ENCODE measurements at places on chromosomes 6 and 20.

GRCh38 chr20:50512323-50512722 lies 2.1 kb downstream of the PTPN1 start:
- DNase-seq, result no peak

- no peak for DNase-seq
Observed at GRCh38 chr6:56890066-56890465, 64.8 kb upstream of the BEND6 start.

DNA sequence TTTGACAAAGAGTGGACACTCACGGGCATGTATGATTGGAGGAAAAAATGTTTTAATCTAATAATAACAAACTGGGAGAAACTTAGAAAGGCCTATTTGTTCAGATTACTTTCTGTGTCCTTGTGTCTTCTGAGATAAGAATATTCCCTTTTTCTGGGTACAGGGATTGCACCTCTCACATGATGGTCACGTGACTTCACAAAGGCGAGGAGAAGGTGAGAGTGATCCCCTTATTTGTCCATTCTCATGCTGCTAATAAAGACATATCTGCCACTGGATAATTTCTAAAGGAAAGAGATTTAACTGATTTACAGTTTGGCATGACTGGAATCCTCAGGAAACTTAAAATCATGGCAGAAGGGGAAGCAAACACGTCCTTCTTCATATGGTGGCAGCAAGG lies 989.7 kb upstream of the FLRT3 start:
- DNase-seq, result no peak

GRCh38 chr6:31473780-31474761 lies 23.9 kb upstream of the MICB start:
- DNase-seq, result no peak

GRCh38 chr20:38311491-38311890 lies 7.5 kb downstream of the BPI start:
- DNase-seq, result no peak

GRCh38 chr20:61933481-61933950 lies 132.2 kb downstream of the TAF4 start:
- no peak for DNase-seq

DNA sequence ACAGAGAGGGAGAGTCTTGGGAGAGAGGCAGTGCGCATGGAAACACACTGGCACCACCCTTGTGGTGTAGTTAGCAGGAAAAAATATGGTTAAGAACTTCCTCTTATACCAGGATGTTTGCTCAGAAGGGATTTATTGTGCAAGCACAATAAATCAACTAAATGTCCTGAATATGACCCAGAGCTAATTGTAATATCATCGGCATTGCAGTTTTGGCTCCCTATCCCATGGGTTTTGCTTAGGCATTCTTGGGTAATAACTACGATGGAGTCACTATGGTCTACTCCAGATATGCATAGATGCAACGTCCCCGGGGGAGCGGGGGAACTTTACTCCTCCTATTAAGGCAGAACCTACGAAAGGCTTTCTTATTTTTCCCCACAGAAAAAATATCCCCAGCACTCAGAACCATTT lies 751.6 kb downstream of the EYS start:
- no peak for DNase-seq

DNA sequence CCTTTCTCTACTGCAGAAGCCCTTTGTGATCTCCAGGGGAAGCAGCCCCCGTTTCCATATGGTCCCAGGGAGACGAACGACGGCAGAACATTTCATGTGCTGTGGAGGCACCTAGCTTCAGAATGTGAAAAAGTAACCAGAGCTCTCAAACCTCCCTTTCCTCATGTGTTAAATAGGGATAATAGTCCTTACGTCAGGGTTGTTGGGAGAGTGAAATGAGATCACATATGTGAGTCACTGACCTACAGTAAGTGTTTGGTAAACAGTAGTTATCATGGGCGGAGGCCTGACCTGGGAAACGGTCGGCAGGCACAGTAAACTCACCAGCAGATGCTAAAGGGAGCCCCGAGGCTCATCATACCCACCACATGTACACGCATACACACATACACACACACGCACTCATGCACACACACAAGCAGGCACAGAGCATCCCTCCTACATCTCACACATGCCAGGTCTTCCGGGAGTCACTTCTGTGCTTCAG lies 89.7 kb downstream of the LY86 start:
- DNase-seq, result no peak

DNA sequence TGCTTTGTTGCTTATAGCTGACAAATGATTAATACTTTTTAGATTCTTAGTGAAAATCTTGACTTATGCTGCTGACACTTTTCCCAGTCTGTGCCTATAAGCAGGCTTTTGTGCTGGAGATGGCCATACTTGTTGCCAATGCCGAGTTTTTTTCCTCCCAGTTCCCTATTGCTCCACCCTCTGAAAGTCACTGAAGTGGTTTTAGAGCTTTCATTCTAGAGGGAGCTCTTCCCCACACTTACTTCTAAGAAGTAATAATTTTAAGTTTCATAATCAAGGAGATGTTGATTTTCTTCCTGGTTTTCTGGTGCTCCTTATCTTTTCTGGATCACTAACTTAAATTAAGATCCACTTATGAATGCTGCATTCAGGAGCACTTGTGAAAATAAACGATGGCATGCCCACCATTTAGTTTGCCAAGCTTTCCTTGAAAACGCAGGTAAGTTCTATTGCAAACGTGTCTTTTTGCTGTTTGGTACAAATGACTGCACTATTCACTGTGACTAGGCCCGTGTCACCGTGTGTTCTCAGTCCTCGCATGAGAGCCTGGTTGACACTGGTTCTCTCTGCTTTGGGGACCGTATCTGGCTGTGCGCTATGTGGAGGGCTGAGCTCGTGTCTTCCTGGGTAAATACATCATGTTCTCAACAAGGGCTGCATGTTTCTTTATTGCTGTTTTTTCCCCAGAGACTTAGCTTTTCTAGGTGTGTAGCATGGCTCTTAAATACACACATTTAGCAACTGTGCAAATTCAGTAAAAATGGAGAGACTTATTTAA lies 50.2 kb downstream of the GFRA4 start:
- no peak for DNase-seq

DNA sequence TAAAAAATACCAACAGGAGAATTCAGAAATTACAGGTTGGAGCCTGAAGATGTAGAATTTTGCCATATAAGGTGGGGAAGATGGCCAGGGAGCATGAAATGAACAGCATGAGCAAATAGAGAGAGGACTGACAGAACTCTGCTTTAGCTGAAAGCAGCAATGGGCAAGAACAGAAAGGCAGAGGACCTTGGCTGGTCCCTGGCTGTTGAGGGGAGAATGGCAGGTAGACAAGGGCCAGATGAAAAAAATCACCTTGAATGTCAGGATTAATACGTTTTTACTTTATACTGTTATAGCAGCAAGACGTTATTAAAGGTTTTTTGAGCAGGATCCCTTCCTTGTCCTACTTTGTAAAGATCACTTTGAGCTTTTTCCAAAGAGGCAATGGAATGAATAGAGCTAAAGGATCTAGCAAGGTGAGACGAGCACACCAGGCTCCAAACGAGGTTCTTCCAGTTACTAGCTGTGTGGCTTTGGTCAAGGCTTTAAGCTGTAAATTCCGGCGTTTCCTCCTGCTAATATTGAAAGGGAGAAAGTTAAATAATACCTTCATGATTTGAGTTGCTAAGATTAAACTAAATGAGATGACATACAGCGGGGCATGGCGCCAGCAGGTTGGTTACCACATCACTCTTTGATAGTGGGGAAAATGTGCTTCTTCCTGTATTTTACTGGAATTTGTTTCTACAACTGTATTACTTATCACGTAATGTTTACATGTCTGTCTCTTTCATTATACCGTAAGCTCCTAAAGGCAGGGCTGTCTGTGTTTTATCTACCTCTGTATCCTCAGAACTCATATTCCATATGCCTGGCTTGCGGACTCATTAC lies 776 bp downstream of the PPIL1 start:
- DNase-seq, result no peak

- no peak for DNase-seq
Observed at GRCh38 chr6:108945681-108946159, 97.5 kb downstream of the ARMC2 start.

DNA sequence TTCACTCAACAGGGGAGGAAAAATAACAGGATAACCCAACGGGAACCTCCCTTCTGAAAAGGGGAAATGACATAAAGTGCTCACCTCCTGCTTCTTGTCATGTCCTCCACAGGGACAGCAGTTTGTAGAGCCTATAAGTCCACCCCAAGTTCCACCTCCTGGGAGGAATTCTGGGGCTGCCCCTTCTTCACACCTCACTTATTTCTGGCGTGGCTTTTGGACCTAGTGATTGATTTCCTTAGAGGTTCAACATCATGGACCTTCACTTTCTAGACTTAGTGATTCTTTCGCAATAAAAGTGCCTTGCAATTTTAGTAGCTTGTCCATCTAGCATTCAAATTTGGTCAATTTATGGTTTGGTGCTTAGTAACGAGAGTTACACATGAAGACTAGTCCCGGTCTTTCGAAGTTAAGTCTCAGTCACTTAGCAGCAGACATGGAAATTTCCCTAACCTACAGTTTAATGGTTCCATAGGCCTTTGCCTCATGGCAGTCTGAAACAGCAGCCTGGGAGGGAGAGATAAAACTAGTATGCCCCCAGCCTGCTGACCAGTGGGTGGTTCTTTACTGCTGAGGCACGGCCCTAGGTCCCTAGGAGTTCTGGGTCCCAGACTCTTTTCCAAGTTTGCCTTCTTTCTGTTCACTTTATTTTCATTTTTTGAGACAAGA lies 59.2 kb upstream of the CDKAL1 start:
- no peak for DNase-seq

DNA sequence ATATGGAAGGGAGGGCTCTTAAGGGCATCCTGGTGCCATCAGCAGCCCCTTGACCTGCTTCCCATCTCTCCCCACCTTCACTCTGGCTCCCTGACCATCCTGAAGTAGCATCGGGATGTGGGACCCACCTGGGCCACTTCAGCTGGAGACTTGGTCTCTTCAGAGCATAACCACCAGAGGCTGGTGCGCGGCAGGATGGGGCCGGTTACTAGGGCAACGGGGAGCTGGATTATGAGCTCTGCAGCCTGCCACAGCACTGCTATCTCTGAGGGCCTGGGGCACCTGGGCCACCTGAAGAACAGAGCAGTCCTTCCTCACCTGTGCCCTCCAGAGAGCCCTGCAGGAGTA lies 79.7 kb downstream of the SYNJ2 start:
- no peak for DNase-seq

GRCh38 chr6:84361372-84362192 lies 134.1 kb upstream of the CEP162 start:
- no peak for DNase-seq

- peak; percentile 66 for DNase-seq
Observed at GRCh38 chr20:50216543-50217206, 26.0 kb downstream of the CEBPB start.

- DNase-seq, result no peak
Observed at GRCh38 chr6:69816026-69816425, 19.2 kb upstream of the LMBRD1 start.

- no peak for DNase-seq
Observed at GRCh38 chr6:8513174-8513573, 77.8 kb upstream of the SLC35B3 start.

GRCh38 chr20:1299522-1299921 lies 29.4 kb downstream of the SDCBP2 start:
- DNase-seq, result no peak

DNA sequence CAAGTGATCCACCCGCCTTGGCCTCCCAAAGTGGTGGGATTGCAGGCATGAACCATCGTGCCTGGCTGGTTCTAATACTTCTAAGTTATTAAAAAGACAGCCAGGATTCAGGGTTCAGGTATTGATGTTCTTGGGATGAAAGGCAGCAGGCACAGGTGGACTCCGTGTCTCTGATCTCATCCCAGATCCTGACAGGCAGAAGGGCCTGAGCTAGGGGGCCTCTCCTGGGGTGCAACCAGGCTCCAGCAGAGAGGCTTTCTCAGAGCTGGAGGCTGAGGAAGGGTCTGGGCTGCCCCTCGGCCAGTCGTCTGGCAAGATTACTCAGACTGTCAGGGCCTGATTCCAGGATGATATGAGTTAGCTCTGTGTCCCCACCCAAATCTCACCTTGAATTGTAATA lies 106.3 kb downstream of the SCML4 start:
- DNase-seq, result no peak

DNA sequence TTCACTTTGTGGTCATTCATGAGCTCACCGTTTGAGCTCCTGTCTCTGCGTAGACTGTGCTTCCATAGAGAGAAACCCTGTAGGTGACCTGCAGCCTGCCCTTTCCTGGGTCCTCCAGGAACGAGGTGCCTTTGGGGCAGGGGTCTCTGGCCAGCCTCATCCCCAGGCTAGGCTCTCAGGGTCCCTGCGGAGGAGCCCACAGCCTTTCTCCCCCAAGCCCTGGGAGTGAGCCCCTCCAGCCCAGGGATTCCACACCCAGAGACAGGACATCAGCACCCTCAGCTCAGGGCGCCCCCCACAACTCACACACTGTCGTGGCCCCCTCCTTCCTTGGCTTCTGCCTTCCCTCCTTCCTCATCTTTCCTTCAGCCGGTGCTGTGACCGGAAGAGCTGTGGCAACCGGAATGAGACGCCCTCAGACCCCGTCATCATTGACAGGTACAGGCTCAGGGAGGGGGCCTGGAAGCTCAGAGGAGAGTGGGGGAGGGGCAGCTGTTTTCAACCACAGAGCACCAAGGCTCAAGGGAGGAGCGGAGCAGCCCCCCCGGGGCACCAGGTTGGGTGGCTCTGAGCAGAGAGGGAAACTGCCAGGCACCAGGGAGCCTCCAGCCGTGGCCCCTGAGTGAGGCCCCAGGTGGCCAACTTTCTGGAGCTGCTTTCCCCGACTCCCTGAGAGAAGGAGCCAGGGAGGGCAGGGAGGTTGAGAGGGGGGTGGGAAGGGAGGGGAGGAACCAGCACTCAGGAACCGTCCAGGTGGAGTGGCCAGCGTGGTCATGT lies 16.8 kb downstream of the EBF4 start:
- DNase-seq, result no peak

DNA sequence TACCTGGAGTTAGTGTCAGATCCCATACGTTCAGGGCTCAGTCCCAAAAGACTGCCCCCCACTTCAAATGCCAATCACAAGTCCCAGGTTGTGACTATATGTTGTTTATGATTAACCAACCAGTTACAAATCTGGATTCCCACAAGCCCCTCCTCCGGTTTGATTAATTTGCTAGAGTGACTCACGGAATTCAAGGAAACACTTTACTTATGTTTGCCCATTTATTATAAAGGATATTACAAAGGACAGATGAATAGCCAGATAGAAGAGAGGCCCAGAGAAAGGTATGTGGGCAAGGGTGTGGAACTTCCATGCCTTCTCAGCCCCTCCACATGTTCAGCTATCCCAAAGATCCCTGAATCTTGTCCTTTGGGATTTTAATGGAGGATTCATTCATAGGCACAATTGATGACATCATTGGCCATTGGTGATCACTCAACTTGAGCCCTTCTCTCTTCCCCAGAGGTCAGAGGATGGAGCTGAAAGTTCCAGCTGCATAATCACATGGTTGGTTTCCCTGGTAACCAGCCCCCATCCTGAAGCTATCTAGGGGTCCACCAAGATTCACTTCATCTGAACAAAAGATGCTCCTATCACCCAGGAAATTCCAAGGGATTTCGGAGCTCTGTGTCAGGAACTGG lies 2.0 kb downstream of the ECT2L start:
- DNase-seq, result no peak

GRCh38 chr6:41039060-41039998 lies at the start of gene UNC5CL:
Gene UNC5CL (minus strand): TSS chr6:41039221. CDS start chr6:41035074, 4,147 bp downstream.
- peak; percentile 10 for DNase-seq

DNA sequence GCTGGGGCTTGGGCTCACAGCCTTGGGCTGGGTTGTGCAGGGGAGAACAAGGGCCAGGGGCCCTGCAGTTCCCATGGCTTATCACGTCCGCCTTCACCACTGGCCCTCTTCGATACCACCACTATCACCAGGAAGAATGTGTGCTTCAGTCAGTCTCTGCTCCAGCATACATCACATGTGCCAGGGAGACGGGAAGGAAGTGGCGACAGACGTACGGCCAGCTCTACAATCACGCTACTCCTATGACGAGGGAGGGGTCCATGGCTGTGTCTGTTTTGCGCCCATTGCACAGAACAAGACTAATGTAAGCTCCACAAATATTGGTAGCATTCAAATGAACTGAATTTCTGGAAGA lies 72.1 kb downstream of the TRAM2 start:
- no peak for DNase-seq
